ENCODE measurements at places on chromosomes 13 and 19. TPM values are rescaled to one million over a fixed set of nuclear protein-coding genes. Genes with fewer than 3 reads are reported as not detected.

- ATAC-seq, result no peak
Measured at GRCh38 chr13:107827840-107828549, 387.3 kb downstream of the LIG4 start.

The UBE2L5 gene
- total RNA-seq, result not detected

DNA sequence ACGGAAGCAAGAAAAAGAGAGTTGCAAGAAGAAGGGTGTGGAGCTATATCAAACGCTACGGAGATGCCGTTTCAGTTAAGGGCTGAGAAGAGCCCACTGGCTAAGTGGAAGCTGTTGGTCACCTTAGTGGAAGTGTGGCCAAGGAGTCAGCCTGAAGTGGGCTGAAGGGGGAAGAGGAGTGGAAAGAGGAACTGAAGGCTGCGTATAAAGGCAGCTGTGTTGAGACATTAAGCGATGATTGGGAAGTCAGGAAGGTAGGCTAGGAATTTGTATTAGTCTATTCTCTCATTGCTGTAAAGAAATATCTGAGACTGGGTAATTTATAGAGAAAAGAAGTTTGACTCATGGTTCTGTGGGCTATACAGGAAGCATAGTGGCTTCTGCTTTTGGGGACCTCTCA is 14.1 kb upstream of the FRY start:
- no peak for ATAC-seq

DNA sequence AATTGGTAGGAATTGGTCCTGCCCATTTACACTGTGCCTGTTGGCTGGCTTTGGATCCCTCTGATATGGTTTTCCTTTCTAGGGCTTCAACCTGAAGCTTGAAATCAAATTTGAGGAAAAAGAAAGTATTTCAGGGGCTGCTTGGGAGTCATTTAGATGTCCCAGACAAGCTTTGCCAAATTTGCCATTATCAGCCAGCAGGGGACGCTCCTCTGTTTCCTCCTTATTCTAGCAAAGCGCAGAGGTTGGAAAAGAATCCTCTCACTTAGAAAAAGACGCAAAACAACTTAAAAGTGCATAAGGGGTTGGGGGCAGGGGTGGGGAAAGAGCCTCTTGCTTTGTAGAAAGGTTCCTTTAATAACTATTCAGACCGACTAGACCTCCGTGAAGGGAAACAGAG is 1211.1 kb upstream of the PCDH20 start:
- no peak for ATAC-seq

- ATAC-seq, result peak; percentile 17
Measured at GRCh38 chr13:97600458-97601075, 166.6 kb downstream of the RAP2A start.

All from esophagus mucosa (tissue), 1 donor.